Esophagus squamous epithelium (tissue), 5 donors: ENCODE measurements at places on chromosomes 6 and 20. TPM values are rescaled to one million over a fixed set of nuclear protein-coding genes. Genes with fewer than 3 reads are reported as not detected.

- DNase-seq: no peak
Observed at GRCh38 chr20:57464642-57465211, 60.2 kb downstream of the CTCFL start.

- DNase-seq: no peak
Observed at GRCh38 chr6:89942601-89943000, 48.3 kb downstream of the GJA10 start.

- DNase-seq: no peak
Observed at GRCh38 chr20:62367633-62368391, 700 bp upstream of the LAMA5 start.

ANKRD66 gene
- total RNA-seq: not detected

PCSK2 gene
- total RNA-seq: 0.18 TPM
